Lung microvascular endothelial cell (primary cell): ENCODE measurements at places on chromosomes 1 and 21. TPM values are rescaled to one million over a fixed set of nuclear protein-coding genes. Genes with fewer than 3 reads are reported as not detected.

- DNase-seq: no peak
Measured at GRCh38 chr1:117290890-117291289, 76.4 kb upstream of the MAN1A2 start.

DNA sequence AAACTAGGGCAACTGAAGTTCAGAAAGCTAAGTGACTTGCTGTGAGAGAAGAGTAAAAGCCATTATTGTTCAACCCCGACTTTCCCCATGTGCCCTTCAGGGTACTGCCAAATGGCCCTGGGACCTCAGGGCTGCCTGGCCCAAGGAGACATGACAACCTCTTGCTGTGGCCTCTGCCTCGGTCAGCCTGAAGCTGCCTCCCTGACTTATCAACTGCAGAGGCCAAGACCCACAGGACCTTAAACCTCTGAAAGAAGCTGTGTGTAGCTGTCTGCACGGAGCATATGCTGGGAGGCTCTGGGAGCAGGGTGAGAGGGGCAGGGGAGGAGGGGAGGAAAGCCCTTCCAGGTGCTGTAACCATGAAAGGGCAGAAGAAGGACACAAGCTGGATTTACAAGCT, 35.9 kb downstream of the HMGB4 start:
- no peak for DNase-seq

GRCh38 chr1:61482170-61482734, 242.7 kb downstream of the TM2D1 start:
- no peak for DNase-seq

DNA sequence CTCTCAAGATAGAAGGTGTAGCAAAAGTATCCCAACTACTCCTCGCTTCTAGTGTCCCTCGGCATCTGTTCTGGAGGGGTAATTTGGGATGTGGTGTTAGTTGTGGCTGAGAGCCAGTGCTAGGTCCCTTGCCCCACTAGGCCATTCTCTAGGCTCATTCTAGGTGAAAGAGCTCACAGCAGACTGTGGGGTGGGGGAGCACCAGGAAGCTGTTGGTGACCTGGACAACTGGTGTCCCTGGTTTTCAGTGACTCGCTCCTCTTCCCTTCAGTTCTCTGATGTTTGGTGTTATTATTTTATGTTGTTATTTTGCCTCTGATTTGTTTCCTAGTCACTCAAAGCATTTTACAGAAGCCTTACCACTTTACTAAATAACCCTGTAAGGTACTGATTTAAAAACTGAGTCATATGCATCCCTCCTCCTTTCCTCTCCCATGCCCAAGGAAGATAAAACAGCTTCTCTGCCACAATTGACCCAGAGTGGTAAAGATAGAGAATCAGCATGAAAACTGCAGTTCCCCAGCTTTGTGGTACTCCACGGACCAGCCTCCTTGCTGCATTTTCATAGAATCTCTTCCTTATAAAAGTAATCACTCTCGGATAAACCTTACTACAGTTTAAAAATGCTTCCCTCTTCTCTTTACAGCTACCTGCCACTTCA, 14.1 kb downstream of the DYRK3 start:
- no peak for DNase-seq

DNA sequence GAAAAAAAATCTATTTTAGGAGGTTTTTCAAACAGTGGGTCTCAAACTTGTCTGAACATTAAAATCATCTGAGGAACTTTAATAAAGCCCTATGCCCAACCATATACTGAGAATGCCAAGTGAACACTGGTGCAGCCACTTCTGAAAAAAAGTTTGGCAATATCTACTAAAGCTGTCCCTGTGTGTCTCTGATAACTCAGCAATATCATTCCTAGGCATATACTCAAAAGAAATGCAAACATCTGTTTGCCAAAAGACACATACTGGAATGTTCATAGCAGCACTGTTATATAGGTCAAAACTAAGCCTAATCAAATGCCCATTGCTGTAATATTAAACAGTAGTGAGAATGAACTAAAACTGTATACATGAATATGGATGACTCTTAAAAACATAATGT, 74.2 kb upstream of the RGS4 start:
- DNase-seq: no peak

The PERM1 gene
- not detected in 2 replicates for total RNA-seq

The LCE1A gene
- total RNA-seq: not detected in 2 replicates
